ENCODE measurements at places on chromosomes 2 and 18. TPM values are rescaled to one million over a fixed set of nuclear protein-coding genes. Genes with fewer than 3 reads are reported as not detected.

- no peak for DNase-seq
Observed at GRCh38 chr18:65409261-65409660, 341.6 kb upstream of the CDH7 start.

DNA sequence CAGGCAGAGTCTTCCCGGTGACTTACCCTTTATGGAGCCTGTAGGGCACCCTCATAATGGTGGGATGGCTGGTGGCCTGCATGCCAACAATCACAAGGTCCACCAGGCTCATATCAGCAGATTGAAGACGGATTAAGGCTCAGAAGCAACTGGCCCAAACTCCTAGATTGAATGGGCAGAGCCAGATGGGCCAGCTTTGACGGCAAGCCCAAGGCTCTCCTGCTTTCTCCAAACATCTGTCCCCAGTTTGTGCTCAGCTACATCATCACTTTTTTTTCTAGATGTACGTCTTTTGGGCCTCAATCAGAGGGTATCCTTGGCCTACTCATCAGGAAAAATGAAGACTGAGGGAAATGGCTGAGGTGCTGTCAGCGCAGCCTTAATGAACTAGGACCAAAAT, 114.6 kb downstream of the VIT start:
- DNase-seq: no peak

- DNase-seq: no peak
Observed at GRCh38 chr2:233853883-233854240, 473 bp downstream of the HJURP start.

- no peak for DNase-seq
Observed at GRCh38 chr2:128628996-128629395, 310.3 kb upstream of the HS6ST1 start.

DNA sequence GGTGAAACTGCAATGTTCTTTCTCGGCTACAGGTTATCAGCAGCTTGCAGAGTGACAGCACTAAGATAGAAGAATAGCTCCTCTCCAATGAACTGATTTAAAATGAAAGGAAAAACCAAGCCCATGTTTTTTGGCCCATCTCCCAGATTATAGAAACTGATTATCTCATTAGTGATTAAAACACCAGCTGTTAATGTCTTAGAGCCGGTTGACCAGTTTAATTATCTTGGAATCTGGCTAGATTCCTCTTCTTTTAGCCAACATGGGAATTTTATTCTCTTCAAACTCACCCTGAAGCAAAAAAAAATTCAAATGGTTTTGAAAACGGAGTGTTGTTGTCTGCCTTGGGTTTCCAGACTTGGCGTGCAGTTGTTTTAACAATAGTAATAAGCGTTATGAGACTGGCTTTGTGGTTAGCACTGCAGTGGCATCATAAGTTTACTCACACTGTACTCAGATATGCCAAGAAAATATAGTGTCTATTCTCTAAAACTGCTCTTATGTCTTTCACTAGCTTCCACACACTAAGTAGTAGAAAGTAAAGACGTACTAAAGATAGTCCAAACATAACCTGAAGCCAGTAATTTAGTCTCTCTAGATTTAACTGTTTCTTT, 665.3 kb downstream of the STK39 start:
- no peak for DNase-seq

DNA sequence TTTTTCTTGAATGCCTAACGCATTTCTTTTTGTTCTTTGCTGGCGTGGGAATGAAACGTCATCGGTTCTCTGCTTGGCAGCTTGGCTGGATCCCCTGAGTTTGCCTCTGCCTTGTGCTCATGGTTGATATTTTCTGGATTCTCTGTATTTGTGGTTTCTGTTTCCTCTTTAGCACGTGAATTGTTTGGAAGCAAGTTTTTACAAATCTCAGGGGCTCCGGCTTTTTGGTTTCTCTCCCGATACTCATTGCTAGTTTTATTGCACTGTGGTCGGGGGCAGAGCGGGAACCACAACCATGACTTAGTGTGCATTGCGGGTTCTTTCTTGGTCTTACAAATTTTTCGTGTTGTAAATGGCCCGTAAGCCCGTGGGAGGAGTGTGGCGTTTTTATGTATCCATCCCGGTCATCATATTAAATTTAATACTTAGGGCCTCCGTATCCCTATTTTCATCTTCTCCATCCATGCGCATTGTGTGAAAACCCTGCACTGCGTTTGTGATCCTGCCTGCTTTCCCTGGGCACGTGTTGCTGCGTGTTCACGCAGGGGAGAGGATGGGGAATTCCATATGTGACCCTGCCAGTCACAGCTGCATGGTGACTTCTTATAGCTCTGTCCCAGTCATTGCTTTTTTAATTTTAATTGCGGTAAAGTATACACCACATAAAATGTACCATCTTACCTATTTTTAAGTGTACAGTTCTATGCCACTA, 9.4 kb downstream of the RAMP1 start:
- no peak for DNase-seq

- DNase-seq: no peak
Observed at GRCh38 chr2:214328941-214329340, 81.9 kb upstream of the VWC2L start.

GRCh38 chr18:77173275-77174030, 40.9 kb upstream of the MBP start:
- no peak for DNase-seq

GRCh38 chr2:108988796-108989713, at the start of gene EDAR:
Gene EDAR, minus strand, starts transcription at chr2:108989220. Its CDS starts 58,206 bp downstream, at chr2:108931014.
- DNase-seq: peak; percentile 49

- DNase-seq: peak; percentile 98
Observed at GRCh38 chr2:43426305-43427031, 169.4 kb downstream of the THADA start.

DNA sequence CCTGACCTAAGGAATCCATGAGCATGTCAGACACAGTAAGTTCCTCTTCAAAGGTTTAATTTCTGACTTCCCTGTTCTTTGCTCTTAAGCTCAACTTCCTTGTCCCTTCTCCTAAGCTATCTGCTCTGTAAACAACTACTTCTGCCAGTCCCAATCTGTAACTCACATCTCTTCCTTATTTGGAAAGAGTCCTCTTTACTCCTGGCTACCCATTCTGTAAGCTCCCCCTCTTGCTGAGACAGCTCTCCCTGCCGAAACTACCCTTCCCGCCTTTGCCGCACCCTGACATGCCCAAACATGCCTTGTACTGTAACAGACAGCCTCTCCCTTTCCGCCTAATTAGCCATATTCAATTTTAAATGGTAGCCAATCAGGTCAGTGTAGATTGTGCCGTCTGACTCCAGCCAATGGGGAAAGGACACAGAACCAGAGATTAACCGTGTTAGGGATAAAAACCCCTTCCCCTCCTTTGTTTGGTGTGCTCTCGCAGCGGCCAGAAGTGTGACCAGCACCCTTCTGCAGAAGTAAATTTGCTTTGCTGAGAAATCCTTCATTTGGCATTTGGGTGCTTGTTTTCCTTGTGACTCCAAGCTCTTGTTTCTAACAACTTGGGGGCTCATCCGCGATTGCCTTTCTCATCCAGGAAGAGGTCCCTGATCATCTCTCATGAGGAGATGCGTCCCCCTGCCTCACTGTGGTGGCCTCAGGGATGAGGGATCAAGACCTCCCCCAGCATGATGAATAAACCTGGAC, 49.0 kb downstream of the PIAS2 start:
- no peak for DNase-seq

The CD207 gene
- total RNA-seq: 0.96 TPM

The MEP1B gene
- total RNA-seq: 2.6 TPM

The GPAT2 gene
- 2.6 TPM for total RNA-seq
